ENCODE measurements at places on chromosomes 1 and 21. TPM values are rescaled to one million over a fixed set of nuclear protein-coding genes. Genes with fewer than 3 reads are reported as not detected.

GRCh38 chr1:219537223-219537631, 75.7 kb downstream of the ZC3H11B start:
- no peak for DNase-seq

APOBEC4 gene
- total RNA-seq: not detected

RBM8A gene
- 141 TPM for total RNA-seq

RHBG gene
- 2.8 TPM for total RNA-seq

- no peak for DNase-seq
Measured at GRCh38 chr21:45219517-45219916, 68.2 kb downstream of the POFUT2 start.

KIF17 gene
- total RNA-seq: 2.2 TPM

ESRRG gene
- 6.8 TPM for total RNA-seq

- DNase-seq: no peak
Measured at GRCh38 chr21:43866659-43867331, 1.8 kb downstream of the AGPAT3 start.

- DNase-seq: no peak
Measured at GRCh38 chr21:15567191-15567590, 162.6 kb upstream of the USP25 start.

- DNase-seq: no peak
Measured at GRCh38 chr1:200146100-200146499, 118.6 kb downstream of the NR5A2 start.

CFHR5 gene
- total RNA-seq: not detected

ADGRB2 gene
- total RNA-seq: 7.5 TPM

DNA sequence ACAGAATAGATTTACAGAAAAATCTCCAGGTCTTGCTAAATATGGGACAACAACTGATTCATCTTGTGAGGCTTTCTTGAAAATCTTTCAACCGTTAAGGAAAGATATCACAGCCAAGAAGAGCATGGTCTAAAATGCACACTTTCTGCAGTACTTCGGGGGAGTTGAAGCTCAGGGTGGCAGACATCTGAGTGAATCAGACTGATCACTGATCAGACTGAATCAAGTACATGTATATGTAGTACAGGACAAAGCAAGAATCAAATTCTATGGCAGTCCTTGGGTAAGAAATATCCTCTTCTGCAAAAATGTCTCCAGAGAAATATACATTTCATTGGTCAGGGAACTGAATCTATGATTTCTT, 212.4 kb upstream of the SPAG17 start:
- DNase-seq: no peak

OLIG2 gene
- not detected for total RNA-seq

DNA sequence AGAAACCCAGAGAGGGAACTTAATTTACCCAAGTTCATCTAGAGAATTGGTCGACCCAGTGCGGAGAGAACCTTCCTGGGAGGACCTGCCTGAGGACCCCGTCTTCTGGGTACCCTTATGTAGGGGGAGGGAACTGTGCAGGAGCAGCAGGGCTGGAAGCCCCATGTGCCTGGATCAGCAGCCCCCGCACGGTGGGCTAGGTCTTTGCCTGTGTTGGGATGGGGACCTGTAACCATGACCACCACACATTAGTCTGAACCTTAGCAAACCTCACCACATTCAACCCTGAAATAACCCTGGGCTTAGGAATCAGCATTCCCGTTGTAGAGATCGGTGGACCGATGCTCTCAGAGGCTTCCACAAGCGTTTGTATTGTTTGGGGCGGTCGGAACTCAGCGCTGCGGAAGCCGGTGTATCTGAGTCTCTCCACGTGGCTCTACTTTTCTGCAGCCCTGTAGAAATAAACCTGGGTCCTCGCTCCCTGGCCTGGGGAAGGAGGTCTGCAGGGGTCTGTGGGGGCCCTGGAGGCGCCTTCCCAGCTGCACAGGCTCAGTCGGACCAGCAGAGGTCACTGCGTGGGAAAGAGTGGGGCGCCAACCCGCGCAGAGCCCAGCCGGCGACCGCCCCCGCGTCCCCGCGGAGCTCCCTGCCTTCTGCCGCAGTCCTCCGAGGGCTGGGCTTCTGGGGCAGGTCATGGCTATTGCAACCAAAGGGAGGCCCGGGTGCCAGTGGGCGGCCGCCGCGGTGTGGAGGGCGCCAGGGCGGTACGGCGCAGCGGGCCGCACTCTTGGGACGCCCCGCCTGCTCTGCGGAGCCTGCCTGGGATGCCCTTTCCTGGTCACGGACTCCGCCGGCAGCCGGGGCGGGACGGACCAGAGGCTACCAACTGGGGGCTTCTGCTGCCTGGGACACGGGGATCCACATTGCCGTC, 36.2 kb upstream of the KCNA10 start:
- no peak for DNase-seq

ADCY10 gene
- total RNA-seq: 0.13 TPM

GRCh38 chr1:223792046-223792445, 53.7 kb downstream of the TP53BP2 start:
- no peak for DNase-seq

- DNase-seq: no peak
Measured at GRCh38 chr21:15446223-15446622, 283.6 kb upstream of the USP25 start.

RHD gene
- total RNA-seq: not detected

DNA sequence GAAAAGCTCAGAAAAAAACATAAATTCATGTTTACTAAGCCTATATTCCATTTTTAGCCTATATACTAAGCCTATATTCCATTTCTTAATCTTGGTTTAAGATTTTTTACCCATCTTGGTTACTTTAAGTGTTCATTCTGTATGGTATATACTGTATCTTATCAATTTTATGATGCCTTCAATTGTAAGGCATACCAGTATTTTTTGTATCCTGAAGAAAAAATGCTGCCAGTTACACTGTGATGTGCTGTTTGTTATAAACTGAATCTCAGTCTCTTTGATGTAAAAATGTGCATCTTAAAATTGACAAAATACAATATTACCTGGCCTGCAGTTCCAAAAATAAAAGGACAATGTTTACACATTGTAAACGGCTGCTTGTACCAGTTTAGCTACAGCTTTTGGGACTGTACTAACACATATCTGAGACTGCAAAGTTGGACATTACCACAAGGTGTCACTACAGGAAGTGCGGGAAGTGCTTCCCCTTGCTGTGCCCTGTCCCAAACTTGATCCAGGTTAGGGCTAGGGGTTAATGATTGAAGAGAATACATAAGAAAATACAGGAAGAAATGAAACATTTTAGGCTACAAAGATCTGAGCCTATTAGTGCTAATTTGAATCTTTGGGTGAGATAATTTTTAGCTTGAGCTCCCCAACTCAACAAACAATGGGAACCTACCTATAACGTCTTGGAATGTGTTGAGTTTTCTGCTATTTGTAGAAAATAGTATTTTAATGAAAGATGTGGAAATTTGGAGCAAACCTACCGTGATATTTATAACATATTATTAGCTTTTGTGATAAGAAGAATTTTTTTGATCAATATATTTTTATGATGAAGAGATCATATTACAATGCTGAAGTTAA, 108.9 kb downstream of the LBR start:
- DNase-seq: no peak

GRCh38 chr1:109371341-109371739, 26.4 kb downstream of the SORT1 start:
- DNase-seq: no peak

LHX8 gene
- total RNA-seq: 0.21 TPM

GRCh38 chr21:36551731-36552433, 72.0 kb upstream of the CLDN14 start:
- DNase-seq: no peak

DNA sequence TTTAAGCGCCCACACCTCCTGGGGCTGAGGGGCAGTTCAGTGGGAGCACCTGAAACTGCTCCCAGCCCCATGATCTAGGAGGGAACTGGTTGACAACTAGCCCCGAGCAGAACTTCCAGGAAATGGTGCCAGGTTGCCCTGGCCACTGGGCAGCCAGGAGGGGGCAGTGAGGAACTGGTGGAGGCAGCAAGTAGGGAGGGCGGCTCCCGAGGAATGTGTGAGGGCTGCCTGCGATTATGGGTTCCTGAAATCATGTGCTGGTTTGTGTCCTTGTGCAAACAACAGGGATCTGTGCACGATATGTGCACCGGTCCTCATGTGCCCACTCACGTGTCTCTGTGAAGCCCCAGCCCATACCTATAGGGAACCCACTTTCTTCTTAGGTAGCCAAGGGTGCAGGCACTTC, 9.9 kb downstream of the GPR3 start:
- DNase-seq: peak; percentile 90

DNA sequence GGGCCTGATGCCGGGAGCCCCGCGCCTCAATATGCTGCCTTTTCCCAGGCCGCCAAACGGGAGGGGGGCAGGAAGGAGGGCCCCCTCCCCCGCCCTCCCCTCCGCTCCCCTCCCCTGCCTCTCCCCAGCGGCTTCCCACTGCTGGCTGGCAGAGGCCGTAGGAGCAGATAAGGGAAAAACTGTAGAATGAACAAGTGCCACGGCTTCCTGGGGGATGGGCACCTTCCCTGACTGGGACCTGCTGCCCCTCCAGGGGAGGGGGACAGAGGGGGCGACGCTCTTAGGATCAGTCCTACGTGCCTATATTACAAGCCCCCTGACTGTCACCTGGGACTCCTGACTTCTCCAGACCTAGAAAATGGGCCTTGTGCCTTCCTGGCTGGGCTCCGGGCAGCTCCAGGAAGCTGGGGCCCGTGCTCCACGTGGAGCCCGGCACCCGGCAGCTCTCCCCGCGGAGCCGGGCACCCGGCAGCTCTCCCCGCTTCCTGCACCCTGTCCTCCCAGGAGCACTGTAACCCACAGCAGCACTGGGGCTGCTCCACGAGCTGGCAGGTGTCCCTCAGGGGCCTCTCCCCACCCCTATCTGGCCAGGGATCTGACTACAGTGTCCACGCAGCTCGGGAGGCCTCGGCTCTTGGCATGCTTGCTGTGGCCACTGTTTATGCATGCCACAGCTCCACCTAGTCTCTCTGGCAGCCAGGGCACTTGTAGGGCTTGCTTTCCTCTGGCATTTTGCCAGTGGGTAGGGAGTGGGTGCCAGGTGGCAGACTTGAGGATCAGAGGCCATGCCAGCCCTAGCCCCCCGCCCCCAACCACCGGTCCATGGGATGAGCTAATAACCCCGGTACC, 674 bp upstream of the HES5 start:
- DNase-seq: peak; percentile 69

DNA sequence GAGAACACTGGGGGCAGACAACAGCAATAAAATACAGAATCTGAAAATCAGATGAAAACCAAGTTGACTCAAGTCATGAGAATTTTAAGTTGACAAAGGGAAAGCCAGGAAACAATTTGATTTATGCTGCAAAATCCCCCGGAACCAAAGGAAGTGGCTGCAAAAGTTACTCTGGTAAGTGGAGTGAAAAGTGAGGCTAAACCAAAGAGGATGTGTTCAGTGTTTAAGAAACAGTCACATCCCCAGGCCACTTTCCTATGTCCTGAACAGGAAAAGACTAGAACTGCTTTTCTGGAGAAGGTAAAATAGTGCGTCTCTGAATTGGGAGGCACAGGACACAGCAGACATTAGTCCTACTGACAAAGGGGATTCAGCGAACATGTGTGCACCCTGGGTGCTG, 5.9 kb downstream of the TARBP1 start:
- DNase-seq: no peak

RPE65 gene
- total RNA-seq: not detected

ADAMTS1 gene
- 145 TPM for total RNA-seq

DNA sequence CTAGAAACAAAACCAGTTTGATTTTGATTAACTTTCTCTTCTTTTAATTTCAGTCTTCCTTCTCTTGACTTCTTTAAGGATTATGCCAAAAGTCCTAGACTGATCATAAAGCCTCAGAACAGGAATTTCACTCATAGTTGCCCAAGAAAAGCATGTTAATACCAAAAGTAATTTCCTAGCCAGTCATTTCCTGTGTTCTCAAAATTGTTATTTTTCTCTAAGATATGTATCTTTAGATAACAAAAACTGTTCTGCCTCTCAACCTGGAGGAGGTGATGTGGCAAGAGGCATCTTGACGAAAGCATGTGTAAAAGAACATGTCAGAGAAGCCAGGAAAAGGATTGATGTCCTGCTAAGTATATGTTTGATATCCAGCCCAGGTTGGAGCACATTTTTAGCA, 78.0 kb upstream of the IPO9 start:
- no peak for DNase-seq

PDE9A gene
- 26.1 TPM for total RNA-seq

- peak; percentile 70 for DNase-seq
Measured at GRCh38 chr1:181021811-181022434, 747 bp downstream of the STX6 start.

- no peak for DNase-seq
Measured at GRCh38 chr1:47776667-47777131, 220.5 kb downstream of the TRABD2B start.

DNA sequence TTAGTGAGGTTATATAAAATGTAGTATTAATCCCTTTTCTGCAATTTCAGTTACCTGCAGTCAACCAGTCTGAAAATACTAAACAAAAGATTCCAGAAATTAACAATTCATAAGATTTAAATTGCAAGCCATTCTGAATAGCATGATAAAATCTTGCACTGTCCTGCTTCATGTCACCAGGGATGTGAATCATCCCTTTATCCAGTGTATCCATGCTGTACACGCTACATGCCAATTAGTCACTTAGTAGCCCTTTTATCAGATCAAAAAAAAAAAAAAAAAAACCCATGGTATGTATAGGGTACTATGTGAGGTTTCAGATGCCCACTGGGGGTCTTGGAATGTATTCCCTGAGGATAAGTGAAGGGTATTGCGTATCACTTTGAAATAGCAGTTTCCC, 191.3 kb upstream of the HP1BP3 start:
- no peak for DNase-seq

GRCh38 chr1:63027176-63027575, 243.2 kb downstream of the ATG4C start:
- DNase-seq: no peak

- no peak for DNase-seq
Measured at GRCh38 chr1:92774407-92774806, 10.5 kb downstream of the EVI5 start.

GRCh38 chr1:243335292-243335691, 79.5 kb downstream of the SDCCAG8 start:
- no peak for DNase-seq

OR2L13 gene
- not detected for total RNA-seq

- DNase-seq: no peak
Measured at GRCh38 chr1:184176058-184176457, 124.5 kb downstream of the TSEN15 start.

DNA sequence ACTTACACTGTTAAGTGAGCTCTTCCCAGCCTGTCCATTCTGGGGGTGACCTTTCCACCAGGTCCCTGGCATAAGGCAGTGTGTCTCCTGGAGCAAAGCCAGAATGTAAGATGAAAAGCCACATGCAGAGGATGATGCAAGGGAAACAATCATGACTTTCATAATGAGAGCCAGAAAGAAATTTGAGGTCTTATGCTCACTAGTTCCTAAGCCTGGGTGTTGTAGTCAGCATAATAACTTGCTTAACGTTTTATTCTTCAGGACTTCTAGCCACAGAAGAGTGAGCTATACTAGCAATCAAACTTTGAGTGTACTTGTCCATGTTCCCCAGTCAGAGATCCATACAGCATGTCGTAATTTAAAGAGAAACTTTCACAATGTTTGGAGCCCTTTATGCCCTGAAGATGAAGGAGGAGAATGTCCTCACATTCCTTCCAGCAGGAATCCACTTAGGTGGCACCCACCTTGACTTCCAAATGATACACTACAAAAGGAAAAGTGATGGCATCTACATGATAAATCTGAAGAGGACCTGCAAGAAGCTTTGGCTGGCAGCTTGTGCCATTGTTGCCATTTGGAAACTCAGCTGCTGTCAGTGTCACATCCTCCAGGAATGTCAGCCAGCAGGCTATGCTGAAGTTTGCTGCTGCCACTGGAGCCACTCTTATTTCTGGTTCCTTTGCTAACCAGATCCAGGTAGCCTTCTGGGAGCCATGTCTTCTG, 60.5 kb upstream of the FOXD3 start:
- no peak for DNase-seq

GRCh38 chr1:210369425-210369824, 40.7 kb downstream of the HHAT start:
- DNase-seq: no peak
